ENCODE measurements at places on chromosomes 6 and 20.

DNA sequence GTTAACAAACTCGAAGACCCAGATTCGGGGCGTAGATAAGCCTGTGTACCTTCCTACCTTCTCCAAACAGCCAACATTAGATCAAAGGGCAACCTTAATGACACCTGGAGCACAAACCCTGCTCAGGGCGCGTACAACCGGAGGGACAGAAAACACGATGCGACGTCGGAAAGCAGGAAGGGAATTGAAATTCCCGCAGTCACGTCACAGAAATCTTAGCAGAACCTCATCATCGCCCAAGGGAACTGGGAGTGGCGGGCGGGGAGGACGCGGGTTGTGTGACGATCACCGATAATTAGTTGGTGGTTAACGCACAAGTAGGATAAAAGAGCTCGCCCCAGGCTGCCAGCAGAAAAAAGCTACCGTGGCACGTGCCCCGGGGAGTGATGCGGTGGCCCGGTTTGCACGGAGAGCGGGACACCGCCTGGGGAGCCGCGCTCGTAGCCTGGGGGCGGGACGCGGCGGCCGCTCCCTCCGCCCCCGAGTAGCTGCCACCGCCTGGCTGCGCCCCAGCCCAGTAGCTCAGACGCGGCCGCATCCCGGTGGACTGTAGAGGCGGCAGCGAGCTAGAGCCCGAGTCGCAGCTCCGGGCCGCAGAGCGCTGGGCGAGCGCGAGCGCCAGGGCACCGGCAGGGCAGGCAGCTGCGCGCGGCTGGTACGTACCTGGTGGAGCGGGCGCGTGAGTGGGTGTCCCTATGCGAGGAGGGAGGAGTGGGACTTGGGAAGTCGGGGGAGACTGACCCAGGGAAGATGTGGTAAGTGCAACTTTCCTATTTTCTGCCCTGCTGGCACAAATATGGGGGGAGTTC, at the start of gene PKIB:
Gene PKIB (plus strand): TSS at position 525 of the 809 bp plus-strand sequence. CDS start 107,390 bp downstream, outside the sequence.
- peak; percentile 19 for DNase-seq

DNA sequence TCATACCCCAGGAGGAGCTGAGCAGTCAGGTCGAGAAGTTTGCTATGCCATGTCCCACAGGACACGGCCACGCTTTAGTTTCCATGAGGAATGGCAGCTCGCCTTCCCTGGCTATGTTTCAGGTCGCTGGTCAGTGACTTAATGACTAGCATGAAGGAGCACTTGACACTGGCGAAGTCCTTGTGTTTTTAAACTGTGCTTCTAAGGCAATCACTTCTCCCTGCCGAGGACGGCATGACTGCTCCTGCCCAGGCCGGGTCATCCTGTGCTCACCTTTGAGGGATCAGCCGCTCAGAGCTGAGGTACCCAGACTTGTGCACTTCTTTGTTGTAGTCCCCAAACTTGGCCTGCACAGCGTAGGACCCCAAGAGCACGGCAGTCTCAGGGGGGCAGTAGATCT, 34.1 kb downstream of the EZR start:
- no peak for DNase-seq

DNA sequence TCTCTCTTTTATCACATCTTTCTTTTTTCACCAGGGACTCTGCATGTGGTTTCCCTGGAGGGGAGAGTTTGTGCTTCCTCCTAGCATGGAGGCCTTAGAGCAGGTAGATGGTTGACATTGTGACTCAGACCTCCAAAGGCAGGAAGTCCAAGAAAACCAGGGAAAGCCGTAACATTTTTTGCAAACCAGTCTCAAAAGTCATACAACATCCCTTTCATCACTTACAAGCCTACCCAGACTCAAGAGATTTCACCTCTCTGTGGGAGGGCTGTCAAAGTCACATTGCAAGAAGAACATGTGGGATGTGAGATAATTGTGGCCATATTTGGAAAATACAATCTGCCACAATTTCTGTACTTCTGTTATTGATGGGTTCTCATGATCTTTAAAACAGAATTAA, 46.2 kb downstream of the SNRNP48 start:
- no peak for DNase-seq

DNA sequence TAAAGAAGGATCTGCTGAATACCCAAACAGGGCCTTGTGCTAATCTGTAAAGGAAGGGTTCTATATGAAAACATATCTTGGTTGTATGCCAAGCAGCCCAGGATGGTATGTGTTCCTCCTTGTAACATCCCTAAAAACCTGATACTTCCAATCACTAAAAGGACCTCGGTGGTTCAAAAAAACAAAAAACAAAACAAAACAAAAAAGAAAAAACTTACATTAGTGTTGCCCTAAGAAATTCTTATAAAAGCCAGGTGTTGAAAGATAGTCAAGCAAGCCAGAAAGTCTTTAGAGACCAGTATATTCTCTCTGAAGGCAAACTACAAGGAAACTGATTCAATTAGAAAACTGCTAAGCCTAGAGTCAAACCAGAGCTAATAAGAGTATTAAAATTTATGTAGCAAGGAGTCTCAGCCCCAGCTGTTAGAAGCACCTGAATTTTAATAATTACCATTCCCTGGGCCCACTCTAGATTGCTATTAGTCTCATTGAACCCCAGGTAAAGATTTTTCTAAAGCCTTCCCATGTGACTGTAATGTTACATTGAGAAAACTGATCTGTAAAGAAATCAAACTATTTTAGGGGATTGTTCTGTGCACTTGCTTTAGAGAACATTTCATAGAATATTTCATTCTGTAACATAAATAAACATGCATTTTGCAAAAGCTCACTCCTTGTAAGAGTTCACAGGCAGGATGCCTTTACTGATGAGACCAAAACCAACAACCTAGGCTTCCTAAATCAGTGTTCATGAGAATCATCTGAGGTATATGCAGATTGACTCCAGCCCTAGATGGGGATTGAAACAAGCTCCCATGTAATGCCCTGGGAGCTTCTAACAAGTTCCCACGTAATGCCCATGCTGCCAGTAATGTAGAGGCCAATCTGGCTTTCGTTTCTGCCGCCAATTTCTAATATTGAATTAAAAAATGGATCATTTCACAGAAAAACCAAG, 95.2 kb upstream of the BTN3A2 start:
- no peak for DNase-seq

GRCh38 chr6:44342489-44342888, at the start of gene SPATS1:
SPATS1 (plus strand) TSS chr6:44342650; CDS start chr6:44343096, 446 bp downstream.
- DNase-seq: no peak

GRCh38 chr20:10322073-10323012, 103.7 kb downstream of the SNAP25 start:
- DNase-seq: no peak

DNA sequence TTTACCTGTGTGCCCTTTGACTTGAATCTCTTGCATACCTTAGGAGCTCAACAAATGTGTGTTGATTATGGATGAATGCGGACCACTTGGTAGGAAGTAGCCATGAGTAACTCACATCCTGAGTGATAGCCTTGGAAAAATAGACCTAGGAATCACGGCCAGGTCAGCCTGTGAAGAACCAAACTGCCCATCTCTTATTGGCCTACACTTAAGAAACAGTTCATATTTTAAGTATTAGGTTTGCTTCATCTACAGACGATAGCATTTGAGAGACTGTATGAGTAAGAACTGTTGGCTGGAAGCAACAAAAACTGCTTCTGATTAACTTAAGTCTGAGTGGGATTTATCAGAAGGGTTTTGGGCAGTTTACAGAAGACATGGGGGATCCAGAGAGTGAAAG, 320.1 kb upstream of the PRND start:
- no peak for DNase-seq

DNA sequence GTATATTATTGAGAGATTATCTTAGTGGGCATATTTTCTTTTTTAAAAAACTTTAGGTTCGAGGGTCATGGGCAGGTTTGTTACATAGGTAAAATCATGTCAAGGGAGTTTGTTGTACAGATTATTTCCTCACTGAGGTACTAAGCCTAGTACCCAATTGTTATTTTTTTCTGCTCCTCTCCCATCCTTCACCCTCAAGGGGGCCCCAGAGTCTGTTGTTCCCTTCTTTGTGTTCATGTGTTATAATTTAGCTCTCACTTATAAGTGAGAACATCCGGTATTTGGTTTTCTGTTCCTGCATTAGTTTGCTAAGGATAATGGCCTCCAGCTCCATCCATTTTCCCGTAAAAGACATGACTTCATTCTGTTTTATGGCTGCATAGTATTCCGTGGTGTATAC, 247.9 kb upstream of the RAB32 start:
- no peak for DNase-seq

DNA sequence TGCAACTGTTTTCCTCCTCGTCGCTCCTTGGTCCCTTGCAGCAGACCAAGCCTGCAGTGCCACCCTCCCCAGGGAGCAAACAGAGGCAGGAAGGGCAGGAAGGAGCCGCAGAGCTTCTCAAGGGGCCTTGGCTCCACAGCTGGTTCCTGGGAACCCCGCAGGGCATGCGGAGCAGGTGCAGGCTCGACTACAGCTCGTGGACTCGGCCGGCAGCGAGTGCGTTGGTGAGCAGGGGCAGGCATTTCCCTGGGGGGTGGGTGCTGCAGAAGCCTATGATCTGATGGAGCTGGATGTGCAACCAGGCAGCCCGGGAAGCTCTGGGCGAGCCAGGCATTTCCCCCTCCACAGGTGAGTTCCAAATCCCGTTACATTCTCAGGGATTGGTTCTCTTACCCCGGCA, 37.1 kb downstream of the FRMD1 start:
- no peak for DNase-seq

- no peak for DNase-seq
Measured at GRCh38 chr6:91081452-91082067, 494.7 kb upstream of the MAP3K7 start.

GRCh38 chr20:1669304-1669703, 11.7 kb upstream of the SIRPG start:
- no peak for DNase-seq

DNA sequence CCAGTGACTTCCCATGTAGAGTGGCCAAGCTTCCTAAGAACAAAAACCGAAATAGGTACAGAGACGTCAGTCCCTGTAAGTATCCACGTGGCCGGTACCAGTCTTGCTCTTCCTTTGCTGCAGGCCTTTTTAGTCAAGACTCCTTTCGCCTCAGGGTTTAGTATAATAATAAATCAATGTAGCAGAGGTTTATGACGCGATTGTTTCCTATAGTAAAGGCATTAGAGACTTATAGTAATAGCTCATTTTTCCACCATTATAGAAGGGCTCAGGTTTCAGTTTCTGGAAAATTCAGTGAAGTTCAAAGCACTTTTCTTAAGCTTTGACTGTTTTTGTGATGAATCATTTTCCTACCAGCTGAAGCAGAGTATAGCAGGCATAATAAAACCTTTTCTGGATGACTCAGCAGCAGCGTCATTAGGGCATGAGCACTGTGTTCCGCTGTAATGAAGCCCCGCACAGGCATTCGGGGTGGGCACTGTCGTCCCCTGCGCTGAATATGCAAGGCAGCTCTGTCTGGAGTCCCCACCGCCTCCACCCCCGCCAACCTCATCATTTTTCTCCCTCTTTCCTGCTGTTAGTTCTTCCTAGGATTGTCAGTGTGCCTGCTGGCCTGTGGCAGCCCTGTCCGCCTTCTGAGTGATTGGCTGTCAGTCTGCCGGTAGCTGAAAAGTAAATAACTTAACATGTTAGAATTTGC, 51.3 kb downstream of the PTPN1 start:
- DNase-seq: no peak

DNA sequence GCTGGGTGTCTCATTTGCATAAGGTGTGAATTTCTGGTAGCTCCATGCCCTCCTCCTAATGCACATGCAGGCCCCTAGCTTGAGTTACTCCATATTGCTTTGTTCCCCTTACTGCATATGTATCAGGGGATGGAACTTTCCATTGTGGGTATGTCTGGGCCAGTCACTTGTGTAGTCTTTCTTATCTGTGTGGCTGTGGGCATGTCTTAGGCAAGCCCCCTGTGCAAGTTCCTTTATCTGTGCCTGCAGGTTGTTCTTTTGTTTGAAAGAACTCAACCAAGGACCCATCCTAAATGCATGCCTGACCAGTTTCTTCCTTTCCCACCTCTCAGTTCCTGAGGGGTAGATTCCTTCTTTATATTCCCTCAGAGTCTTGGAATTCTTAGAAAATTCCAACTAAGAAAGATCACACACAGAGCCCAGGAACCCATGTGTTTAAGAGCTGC, 23.6 kb downstream of the MBOAT1 start:
- no peak for DNase-seq

DNA sequence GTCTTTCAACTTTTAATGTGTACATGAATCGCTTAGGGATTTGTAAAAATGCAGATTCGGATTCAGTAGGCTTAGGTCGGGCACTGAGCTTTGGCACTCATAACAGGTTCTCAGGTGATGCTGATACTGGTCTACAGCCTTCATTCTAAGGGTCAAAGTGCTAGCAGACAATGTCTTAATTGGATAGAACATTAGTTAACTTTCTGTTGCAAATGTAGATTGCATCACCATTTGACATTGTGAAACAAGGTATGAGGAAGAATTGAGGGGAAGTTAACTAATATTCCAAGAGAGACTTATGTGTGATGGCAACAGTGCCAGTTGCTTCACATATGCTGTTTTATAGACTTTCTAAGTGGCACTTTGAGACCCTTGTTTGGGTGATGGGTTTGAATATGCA, 86.9 kb downstream of the MLIP start:
- DNase-seq: no peak

DNA sequence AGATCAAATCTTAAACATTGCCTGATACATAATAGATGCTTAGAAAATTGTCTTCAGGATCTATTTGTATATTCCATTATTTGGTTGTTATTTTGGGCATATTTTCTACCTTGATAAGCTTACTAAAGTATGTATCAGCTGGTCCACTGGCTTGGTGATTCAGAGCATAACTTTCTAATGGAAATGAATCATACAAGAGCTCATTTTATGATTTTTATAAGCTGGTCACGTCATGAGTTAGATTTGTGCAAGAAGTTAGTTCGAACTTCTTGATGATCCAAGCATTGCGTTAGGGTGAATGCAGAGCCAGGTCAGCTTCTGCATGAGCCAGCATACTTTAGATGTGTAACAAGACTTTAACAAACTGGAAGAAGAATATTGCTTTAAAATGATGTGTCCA, 144.5 kb upstream of the FLRT3 start:
- no peak for DNase-seq

- DNase-seq: no peak
Measured at GRCh38 chr6:98831057-98831958, 3.1 kb upstream of the POU3F2 start.

DNA sequence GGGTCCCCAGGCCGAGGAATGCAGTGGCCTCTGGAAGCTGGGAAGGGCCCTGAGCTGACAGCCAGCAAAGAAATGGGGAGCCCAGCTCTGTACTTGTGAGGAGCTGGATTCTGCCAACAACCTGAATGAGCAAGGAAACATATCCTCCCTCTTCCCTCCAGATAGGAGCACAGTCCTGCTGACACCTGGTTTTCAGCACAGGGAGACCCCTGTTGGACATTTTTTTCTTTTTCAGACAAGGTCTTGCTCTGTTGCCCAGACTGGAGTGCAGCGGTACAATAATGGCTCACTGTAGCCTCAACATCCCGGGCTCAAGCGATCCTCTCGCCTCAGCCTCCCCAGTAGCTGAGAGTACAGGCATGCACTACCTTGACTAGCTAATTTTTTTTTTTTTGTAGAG, 21.5 kb downstream of the BMP6 start:
- no peak for DNase-seq

- DNase-seq: no peak
Measured at GRCh38 chr20:33005908-33006775, 1.4 kb upstream of the BPIFB2 start.
